Muscle of arm (tissue), 14 donors: ENCODE measurements at places on chromosomes 11 and 22.

DNA sequence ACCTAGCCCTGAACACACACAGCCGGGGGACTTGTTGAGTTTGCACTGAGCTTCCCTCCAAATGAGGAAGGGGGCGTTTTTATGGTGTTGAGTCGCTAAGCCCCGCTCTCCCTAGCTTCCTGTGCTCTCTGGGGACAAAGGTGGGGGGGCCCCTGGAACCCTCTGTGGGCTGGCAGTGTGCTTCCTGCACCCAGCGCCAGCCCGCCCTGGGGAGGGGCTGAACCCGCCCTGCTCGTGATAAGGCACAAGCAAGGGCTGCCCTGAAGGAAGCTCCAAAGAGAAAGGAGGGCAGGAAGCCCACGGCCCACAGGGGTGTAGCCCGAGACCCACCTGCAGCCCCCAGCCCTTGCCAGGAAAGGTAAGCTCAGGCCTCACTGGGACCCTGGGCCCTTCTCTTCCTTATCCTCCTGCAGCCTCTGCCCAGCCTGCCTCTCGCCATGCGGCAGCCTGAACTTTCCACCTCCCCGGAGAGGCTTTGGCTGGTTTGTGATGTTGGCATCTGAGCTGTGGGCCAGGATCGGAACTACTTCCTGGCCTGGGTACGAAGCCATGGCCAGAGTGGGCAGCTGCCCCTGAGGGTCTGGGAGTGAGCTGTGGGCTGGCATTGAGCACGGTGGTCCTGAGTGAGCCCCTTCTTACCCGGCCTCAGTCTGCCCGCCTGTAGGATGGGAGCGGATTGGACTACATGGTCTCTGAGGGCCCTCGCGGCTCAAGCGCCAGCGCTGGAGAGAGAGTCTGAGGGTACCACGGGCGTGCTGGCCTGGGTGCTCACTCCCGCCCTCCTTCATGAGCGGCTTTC, at the start of gene FERMT3:
FERMT3 (plus strand) TSS at position 265 of the 799 bp plus-strand sequence. CDS start 644 bp downstream, outside the sequence.
- DNase-seq: no peak

DNA sequence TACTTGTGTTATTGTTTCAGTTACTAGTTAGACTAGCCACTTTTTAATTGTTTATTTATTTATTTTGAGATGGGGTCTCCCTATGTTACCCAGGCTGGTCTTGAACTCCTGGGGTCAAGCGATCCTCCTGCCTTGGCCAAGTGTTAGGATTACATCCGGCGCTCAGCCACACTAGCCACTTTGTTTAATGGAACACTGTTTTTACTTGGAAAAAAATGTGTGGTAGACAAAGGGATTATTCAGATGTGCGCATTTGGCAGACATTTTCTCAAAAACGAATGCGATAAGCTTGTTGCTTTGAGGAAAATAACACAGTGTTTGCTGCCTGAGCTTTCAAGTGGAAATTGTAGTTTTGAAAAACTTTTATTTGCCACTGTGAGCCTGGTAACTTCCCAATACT, 51.0 kb downstream of the CTNND1 start:
- DNase-seq: no peak

DNA sequence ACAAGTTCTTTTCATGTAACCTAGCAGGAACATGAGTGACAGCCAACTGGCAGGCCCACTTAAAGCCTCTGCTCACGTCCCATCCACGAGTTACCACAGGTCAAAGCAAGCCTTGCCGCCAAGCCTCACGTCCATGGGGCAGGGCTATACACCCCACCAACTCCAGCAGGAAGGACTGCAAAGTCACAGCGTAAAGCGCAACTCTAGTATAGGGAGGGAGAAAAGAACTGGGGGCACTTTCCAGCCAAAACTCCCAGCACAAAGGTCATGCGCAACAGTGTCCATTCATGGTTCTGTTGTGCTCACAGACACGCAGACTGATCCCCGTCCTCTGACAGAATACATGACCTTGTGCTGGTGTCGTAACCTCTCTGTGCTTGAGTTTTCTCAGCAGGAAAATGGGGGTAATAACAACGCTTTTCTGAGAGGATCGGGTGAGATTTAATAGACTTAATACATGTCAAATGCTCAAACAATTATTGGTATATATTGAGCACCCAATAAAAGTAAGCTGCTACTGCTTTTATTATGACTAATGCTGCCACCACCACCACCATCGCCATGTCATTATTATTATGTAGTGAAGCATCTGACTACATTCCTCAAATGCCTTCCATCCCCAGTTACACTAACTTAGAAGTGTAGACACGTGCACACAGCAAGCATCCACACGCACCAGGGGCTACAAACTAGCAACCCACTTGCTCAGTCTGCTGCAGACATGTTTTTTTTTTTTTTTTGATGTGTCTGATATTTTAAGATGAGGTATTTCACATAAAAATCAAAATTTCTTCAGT, 104.4 kb upstream of the PARVA start:
- no peak for DNase-seq

- no peak for DNase-seq
These were observed 73.1 kb upstream of the CRYBB3 start for GRCh38 chr22:25126510-25126909.

GRCh38 chr22:28505416-28506149, 174.1 kb downstream of the TTC28 start:
- no peak for DNase-seq

- no peak for DNase-seq
These were observed 13.1 kb downstream of the PLCB3 start for GRCh38 chr11:64264371-64264852.

GRCh38 chr11:135043434-135043833, 631.4 kb upstream of the B3GAT1 start:
- DNase-seq: no peak

DNA sequence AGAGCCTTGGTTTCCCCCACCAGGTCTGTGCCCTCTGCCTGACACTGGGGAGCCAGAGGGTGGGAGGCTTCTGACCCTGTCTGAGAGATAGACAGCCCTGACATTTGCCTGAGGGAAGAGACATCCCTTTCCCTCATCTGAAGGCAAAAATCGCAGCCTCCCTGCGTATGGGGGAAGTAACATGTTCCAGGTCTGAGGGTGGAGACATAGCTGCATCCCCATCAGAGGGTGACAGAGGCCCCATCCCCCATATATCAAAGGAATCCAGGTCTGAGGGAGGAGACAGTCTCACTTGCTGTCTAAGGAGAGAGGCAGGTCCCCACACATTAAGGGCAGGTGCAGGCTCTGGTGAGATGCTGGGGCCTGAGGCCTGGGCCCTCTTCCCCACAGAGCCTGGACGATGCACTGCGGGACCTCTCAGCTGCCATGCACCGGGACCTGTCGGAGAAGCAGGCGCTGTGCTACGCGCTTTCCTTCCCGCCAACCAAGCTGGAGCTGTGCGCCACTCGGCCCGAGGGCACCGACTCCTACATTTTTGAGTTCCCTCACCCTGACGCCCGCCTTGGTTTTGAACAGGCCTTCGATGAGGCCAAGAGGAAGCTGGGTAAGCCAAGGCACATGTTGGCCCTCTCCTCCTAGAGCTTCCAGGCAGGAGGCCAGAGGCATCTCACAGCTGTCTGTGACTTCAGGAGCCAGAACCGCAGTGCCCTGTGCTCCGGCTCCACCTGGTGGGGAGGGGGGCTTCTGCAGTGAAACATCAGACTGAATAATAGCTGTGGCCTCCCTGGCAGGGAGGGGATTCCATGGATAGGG, 16.1 kb upstream of the RELT start:
- DNase-seq: peak; percentile 29

DNA sequence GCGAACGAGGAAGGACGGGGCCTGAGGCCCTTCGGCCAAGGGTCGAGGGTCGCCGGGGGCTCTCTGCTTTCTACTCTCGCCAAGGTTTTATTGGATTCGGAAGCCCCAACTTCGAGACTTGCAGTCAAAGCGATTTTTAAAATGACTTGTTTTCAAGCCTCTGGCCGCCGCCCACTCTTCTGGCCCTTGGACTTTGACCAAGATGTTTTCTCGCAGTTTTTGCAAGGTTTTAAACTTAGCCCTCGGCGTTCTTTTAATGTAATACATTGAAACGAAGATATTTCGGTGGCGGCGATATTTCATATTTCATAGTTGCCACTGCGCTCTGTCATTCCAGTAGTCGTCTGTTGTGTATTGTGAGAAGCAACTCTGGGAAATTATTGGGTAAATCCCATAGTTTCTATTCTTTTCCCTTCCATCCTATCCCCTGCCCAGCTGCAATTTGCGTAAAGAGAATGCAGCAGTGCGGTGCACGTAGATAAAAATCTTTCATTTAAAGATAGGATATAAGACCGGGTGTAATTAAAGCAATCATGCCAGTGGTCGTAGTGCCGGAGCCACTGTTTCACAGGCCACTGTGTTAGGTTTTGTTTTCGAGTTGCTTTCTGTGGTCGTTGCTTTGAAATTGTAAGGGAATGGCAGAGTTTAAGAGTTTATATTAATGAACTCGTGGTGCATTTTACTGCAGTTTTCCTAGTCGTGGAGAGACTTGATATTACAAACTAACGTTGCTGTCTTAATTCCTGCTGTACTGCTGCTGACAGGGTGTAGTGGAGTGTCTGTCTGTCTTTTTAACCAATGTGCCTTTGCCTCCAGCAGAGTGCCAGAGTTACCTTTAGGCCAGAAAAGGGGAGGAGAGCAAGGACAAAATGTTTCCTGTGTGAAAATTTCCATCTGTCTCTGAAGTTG, 702 bp downstream of the BIRC2 start:
- peak; percentile 82 for DNase-seq

DNA sequence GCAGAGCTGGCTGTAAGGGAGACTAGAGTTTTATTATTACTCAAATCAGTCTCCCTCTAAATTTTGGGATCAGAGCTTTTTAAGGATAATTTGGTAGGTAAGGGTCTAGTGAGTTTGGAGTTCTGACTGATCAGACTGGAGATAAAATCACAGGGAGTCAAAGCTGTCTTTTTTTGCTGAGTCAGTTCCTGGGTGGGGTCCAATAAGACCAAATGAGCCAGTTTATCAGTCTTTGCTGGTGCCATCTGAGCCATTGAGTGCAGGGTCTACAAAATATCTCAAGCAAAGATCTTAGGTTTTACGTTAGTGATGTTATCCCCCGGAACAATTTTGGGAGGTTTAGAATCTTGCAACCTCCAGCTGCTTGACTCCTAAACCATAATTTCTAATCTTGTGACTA, 935.1 kb upstream of the RAG2 start:
- DNase-seq: no peak

GRCh38 chr11:110478410-110478809, 48.7 kb downstream of the FDX1 start:
- no peak for DNase-seq

DNA sequence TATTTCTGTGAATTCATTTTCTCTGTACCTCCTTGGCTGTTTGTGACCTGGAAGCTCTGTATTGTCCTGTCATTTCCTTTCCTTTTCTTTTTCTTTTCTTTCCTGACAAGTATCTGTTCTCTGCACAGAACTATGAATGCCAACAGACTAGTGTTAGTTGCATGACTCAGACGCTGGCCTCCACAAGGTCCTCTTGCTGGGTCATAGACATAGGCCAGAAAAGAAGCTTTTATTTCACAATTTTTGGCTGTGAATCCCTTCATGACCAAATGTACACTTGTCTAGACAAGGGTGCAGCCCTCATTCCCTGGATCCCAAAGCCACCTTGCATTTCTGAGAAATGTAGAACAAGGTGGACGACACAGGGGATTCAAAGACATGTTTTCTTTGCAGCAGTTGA, 104.1 kb upstream of the MTNR1B start:
- no peak for DNase-seq

GRCh38 chr22:39368461-39368911, 18.7 kb downstream of the SYNGR1 start:
- no peak for DNase-seq

DNA sequence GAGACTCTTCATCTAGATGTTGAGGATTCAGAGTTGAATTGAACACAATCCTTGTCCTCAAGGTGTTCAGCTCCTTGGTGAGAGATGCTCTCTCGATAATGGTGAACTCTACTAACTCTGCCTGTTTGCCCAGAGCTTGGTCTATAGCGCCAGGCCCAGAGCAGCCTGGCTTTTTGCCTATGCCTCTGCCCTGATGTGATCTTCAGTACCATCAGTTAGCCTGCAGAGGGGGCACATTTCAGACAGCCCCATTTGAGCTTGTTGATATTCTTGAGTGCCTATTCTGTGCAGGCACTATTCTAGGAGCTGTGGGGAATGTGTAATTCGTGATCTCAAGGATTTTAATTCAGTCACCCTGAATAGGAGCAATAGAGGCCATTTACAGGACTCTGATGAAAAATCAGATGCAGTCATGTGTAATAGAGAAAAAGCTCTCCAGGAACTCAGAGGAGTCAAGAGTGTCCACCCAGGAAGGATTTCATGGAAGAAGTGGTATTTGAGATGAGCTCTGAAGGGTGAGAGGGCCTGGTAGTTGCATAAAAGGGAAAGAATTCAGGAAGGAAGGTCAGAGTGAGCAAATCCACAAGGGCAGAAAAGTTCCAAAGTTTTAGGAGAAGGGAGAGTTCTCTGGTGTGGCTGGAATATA, 19.3 kb downstream of the GTPBP1 start:
- no peak for DNase-seq

DNA sequence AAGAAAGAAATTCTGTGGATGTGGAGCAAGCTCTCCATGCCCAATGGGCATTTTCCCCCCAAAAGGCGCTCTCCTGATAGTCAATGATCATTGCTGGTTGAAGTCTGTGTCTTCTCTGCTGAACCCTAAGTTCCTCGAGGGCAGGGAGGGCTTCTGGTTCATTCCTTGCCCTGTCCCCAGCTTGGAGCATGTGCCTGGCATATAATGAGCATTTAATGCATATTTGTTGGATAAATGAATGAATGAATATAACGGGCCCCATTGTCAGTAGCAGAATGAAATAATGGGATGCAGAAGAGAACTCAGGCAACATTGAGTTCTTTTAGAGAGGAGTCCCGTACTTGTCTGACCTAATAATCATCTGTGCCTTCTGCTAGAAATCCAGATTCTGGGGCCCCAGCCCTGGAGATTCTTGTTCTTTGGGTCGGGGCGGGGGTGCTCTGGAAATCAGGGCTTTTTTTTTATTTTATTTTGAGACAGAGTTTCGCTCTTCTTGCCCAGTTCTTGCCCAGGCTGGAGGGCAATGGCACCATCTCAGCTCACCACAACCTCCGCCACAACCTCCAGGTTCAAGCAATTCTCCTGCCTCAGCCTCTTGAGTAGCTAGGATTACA, 64.4 kb downstream of the CD82 start:
- DNase-seq: no peak

- no peak for DNase-seq
These were observed 31.0 kb downstream of the CCDC34 start for GRCh38 chr11:27331981-27332380.

DNA sequence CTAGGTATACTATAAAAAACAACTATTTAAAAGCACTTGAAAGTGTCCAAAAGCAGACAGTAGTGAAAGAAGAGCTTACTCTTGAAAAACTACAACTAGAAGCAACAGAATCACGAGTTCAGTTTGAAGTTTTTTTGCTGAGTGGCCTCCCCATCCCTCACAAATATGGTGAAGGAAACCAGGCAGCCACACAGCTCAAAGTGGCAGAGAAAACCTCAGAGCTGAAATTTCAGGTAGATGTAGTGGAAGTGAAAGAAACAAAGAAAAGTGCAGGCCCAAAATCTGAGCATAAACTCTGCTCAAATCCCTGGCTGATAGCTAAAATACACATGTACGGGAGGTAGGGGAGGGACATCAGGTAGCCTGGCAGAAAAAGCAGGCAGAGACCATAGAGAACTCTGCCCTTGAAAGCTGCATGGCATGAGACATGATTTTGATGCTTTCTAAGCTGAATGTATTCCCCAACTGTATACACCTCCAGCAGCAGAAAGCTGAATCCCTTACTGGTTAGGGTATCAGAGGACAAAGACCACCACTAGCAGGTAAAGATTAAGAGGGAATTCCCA, 12.1 kb downstream of the BTBD10 start:
- no peak for DNase-seq
